Small intestine (tissue), 16 donors: ENCODE measurements at places on chromosomes 1 and 21.

DNA sequence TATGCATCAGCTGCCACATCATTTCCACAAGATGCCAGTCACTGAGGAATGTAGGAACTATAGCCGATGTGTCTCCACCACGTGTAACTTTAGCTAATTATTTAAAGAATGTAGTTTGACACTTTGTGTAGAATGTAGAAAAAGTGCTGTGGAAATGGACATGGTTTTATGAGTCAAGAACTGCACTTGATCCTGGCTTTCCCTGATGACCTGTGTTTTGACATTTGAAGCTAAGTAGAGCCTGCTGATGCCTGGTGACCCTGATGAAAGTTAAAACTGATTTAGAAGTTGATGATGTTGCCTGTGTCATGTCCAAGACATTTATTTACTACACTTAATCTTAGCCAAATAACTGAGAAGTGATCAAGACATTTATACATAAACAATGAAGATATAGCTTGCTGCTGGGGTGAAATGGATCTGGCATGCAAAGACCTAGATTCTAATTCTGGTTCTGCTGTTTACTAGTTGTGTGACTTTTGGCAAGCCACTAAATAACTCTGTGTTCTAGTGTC is 4.4 kb upstream of the OSBPL9 start:
- DNase-seq = no peak

- peak; percentile 88 for DNase-seq
Measured at GRCh38 chr1:37476460-37477197, 2.2 kb downstream of the ZC3H12A start.

GRCh38 chr1:41456847-41457540 is 27.5 kb downstream of the EDN2 start:
- DNase-seq = no peak

DNA sequence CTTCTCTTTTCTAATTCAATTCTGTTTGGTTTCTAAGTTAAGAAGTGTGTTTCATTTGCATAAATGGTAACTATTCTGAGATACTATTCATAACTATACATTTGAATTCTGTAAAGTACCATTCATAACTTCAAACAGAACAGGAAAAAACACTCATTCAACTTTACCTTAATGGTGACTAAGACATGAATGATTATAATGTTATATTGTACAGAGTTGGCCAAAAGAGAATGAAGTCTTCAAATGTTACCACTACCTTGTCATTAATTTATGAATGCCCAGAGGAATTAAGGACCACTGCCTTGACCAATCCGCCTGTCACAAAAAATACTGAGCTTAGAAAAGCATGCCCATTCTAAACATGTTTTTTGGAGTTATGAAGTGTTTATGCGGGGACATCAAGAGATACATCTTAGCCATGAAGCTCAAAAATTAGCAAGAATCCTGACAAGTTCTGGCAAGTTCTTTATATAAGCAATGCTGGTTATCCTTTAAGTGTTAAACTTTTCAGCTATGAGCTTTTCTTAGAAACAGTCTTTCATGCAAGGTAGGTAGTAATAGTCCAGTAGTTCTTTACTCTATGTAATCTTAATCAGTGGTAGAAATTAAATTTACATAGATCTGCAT is 7.9 kb downstream of the WASF2 start:
- no peak for DNase-seq

DNA sequence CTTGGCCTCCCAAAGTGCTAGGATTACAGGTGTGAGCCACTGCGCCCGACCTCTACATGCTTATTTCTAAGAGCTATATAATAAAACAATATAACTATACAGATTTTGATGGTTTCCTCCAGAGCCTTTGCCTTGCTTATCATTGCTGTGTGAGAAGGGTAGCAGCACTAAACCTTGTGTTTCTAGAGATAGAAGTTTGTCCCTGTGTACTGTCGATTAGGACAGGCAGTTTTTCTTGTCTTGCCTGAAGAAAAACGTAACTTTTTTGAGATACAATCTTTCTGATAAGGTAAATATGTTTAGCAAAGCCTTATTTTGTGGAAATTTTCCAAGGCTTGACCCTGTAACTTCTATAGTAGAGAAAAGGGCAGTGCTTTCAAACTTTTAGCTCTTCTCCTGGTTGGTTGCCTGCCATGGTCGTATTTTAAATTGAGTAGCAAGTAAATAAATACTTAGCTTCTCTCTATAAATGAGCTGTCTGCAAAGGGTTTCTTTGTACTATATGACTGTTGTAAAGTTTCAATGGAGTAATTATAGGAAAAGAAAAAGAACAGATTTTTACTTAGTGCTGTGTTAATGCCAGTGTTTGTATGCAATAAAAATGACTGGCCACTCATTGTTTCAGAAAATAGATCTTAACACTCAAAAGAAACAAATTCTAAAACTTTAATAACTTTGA is 86.4 kb upstream of the CACYBP start:
- peak; percentile 27 for DNase-seq

DNA sequence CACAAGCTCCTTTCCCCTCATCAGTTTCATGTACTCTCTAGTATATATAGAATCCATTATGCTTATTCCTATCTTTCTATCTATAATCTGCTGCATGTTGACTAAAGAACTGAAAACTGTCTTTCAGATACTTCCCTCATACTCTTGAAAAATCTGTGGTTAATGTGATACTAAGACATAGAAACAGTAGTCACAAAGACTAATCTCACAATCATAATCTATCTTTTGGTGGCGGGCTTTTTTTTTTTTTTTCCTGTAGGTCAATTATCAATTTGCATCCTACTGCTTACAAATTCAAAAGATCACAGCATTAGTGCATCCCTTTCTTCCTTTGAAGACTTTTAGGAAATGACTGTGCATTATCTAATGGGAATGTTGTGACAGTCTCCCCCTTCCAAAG is 4.7 kb downstream of the UBR4 start:
- no peak for DNase-seq

- DNase-seq = no peak
Measured at GRCh38 chr1:91526496-91526895, 25.8 kb downstream of the CDC7 start.

GRCh38 chr1:218479436-218480115 is 134.4 kb downstream of the TGFB2 start:
- no peak for DNase-seq

- no peak for DNase-seq
Measured at GRCh38 chr1:220696863-220697231, 6.7 kb downstream of the C1orf115 start.

DNA sequence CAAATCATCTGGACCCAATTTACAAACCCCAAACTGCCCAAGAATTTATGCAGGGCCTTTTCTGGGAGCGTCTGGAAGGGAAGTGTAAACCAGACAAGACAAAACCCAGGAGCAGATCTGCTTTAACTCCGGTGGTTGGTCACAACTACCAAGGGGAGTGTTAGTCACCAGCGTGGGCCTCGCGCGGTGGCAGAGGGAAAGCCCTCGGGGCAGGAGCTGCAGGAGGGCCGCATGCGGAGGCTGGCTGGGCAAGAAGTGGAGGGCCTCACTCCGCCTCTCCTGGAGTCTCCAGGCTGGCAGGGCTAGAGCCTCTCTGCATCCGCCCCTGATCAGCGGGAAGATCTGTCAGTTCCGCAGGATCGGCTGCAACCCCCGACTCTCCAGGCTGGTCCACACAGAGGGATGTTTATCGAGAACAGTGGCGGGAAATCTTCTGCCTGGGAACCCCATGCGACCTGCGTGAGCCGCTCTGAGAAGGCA is 2.0 kb downstream of the COL24A1 start:
- DNase-seq = no peak

DNA sequence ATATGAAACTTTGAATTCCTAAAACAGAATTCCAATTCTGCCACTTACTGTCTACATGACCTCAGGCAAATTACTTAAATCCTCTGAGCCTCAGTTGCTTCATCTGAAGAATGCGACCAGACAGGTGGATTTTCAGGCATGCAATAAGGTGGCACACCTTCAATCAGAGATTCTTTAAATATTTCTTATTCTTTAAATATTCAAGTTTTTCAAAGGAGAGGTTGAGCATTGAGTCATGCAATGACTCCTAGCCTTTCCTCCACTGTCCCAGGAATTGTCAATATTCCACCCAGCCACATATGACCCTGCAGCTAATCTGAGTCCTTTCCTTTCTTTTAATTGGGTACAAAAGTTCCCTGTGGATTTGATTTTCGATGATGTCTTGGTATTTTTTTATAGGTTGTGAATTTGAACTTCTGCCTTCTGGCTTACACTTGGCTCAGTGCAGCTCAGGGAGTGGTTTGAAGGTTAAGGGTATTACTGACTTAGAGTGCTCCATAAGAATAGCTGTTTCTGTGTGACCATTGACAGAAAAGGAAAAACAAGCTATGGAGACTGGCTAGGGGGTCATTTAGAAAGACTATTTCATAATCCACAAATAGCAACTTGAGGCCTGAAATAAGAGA is 52.2 kb upstream of the PRDX6 start:
- no peak for DNase-seq

DNA sequence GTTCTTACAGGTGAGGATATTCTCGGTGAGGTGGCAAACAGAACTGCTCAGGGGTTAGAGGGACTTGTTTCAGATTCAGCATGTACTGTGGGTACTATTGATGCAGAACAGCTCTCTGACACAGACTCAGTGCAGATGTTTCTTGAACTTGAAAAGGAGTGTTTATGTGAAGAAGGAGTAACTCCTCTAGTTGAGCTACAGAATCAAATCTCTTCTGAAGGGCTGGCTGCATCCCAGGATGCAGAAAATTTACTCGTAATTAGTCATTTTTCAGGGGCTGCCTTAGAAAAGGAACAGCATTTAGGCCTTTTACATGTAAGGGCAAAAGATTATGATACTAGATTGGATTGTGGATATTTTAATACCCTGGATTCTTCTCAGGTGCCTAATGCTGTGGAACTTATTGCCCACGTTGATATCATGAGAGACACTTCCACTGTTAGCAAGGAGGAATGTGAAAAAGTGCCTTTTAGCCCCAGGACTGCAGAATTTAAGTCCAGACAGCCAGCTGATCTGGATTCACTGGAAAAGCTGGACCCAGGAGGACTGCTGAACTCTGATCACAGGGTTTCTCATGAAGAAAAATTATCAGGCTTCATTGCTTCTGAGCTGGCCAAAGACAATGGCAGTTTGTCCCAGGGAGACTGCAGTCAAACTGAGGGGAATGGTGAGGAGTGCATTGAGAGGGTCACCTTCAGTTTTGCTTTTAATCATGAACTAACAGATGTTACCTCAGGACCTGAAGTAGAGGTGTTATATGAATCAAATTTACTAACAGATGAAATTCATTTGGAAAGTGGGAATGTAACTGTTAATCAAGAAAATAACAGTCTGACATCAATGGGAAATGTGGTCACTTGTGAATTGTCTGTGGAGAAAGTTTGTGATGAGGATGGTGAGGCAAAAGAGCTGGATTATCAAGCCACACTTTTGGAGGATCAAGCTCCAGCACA is 79.6 kb upstream of the BMP8A start:
- no peak for DNase-seq

- peak; percentile 48 for DNase-seq
Measured at GRCh38 chr1:21633992-21634805, 35.0 kb downstream of the RAP1GAP start.

DNA sequence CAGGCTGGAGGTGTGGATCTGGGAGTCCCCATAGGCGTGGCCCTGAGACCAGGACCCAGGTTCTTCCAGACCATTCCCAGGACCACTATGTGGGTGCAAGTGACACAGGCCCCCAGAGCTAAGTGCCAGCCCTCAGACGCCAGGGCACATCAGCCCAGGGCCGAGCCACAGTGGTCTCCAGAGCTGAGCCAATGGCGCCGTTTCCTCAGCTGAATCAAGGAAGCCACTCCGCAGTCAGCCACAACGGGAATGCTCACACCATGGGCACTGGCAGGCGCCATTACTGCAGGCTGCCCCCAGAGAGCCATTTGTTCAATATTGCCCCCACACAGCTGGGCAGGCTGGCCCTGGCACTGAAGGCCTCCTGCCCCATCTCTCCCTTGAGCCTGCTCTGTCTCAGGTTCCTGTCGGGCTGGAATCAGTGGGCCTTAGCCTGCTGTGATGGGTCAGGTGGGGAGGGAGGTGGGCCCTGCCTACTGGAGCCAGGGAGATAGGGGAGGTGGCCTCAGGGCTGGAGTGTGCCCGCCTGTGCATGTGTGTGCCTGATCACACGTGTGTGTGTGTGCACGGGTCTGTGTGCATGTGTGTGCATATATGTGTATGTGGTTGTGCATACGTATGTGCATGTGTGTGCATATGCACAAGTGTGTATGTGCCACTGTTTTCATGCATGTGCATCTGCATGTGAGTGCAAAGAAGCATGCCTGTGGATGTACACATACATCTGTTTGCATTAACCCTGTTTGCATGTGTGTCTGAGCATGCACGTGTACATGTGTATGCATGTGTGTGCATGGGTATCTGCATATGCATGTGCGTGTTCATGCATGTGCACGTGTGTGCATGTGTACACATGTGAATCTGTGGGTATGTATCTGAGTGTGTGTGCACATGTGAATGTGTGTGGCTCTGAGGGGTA is 6.1 kb downstream of the GJC2 start:
- DNase-seq = no peak

- DNase-seq = no peak
Measured at GRCh38 chr1:91454136-91454535, 46.5 kb upstream of the CDC7 start.

DNA sequence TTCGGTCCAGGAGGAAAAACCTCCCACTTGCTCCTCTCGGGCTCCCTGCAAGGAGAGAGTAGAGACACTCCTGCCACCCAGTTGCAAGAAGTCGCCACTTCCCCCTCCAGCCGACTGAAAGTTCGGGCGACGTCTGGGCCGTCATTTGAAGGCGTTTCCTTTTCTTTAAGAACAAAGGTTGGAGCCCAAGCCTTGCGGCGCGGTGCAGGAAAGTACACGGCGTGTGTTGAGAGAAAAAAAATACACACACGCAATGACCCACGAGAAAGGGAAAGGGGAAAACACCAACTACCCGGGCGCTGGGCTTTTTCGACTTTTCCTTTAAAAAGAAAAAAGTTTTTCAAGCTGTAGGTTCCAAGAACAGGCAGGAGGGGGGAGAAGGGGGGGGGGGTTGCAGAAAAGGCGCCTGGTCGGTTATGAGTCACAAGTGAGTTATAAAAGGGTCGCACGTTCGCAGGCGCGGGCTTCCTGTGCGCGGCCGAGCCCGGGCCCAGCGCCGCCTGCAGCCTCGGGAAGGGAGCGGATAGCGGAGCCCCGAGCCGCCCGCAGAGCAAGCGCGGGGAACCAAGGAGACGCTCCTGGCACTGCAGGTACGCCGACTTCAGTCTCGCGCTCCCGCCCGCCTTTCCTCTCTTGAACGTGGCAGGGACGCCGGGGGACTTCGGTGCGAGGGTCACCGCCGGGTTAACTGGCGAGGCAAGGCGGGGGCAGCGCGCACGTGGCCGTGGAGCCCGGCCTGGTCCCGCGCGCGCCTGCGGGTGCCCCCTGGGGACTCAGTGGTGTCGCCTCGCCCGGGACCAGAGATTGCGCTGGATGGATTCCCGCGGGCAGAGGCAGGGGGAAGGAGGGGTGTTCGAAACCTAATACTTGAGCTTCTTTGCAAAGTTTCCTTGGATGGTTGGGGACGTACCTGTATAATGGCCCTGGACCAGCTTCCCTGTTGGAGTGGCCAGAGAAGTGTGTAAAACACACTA is 45.3 kb downstream of the MRPL39 start:
- peak; percentile 76 for DNase-seq

- DNase-seq = no peak
Measured at GRCh38 chr1:202836623-202837403, 26.1 kb downstream of the PCAT6 start.

- DNase-seq = no peak
Measured at GRCh38 chr1:198729195-198729863, 90.5 kb downstream of the PTPRC start.
